ENCODE measurements at places on chromosomes 6 and 20.

DNA sequence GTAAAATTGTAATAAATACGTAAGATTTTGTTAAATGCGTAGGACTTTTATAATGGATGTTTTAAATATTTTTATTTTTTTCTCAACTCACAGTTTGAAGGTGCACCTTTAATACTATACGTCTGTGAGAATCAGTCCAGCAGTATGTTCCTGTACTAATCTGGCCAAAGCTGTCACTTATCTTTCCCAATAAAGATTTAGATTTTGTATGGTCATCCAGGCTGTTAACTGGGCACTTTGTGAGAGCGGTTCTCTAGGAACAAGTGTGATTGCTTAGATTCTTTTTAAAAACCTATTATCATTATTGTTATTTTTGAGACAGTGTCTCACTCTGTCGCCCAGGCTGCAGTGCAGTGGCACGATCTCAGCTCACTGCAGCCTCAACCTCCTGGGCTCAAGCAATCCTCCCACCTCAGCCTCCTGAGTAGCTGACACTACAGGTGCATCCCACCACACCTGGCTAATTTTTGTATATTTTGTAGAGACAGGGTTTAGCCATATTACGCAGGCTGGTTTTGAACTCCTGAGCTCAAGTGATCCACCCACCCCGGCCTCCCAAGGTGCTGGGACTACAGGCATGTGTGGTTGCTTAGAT lies 1.7 kb downstream of the DCBLD1 start:
- no peak for DNase-seq

- no peak for DNase-seq
These were observed 7.0 kb downstream of the CTCFL start for GRCh38 chr20:57517904-57518303.

- DNase-seq: no peak
These were observed 134.5 kb downstream of the JARID2 start for GRCh38 chr6:15380351-15380750.

- no peak for DNase-seq
These were observed 72.1 kb downstream of the RSPO3 start for GRCh38 chr6:127190552-127190951.

DNA sequence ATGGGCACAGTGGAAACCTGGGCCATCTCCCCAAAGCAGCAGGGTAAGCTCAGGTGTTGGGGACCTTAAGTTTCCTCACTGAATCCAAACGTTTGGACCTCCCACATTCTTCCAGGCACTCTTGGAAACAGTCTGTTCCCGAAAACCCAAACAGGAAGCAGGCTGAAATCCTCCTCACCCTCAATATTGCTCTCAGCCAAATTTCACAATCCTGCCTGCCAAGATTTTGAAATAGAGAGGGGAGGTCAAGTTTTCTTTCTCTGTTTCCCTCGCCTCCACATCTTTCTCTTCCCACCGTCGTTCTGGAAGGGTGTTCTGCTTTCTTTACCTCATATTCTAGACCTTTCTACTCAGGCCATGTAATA lies 392.0 kb upstream of the SASH1 start:
- no peak for DNase-seq

DNA sequence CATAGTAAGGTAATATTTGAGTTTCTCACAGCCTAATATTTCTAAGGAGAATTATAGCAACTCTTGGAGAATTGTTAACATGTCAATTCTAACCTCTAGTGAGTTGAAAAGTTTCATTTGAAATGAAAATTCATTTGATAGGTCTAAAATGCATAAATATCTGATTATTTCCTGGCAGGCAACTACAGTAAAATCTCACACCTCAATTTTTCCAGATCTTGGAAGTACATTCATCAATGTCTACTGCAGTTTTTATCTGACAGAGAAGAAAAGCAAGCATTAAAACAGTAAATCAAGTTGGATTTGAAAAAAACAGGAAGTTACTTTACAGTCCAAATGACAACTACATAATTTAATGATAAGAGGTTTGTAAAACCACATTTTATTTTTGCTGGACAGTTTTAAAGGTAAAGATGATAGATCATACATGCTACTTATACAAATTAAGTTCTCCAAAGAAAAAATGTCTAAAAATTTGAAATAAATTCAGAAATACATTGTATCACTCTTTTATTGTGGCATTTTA lies 631.3 kb downstream of the EYS start:
- DNase-seq: no peak

DNA sequence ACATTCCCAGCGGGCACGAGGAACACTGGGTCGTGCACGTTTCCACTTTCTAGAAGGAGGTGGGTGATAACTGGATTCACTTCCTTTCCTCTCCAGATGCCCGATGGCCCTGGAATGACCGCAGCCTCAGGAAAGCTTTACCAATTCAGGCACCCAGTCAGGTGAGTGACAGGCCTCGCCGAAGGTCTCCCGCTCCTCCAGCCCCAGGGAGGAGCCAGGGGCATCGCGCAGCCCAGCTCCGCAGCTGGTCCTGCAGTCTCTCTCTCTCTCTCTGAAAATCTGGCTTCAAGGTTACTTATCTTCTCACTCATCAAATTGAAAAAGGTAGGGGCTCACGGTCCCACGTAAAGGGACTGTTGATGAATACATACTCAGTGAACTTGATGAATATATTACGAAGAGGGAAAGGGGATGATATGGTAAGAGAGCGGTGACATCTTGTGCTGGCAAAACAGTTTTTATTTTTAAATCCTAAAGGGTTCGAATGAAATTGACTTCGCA lies 891 bp downstream of the RIPPLY2 start:
- no peak for DNase-seq

DNA sequence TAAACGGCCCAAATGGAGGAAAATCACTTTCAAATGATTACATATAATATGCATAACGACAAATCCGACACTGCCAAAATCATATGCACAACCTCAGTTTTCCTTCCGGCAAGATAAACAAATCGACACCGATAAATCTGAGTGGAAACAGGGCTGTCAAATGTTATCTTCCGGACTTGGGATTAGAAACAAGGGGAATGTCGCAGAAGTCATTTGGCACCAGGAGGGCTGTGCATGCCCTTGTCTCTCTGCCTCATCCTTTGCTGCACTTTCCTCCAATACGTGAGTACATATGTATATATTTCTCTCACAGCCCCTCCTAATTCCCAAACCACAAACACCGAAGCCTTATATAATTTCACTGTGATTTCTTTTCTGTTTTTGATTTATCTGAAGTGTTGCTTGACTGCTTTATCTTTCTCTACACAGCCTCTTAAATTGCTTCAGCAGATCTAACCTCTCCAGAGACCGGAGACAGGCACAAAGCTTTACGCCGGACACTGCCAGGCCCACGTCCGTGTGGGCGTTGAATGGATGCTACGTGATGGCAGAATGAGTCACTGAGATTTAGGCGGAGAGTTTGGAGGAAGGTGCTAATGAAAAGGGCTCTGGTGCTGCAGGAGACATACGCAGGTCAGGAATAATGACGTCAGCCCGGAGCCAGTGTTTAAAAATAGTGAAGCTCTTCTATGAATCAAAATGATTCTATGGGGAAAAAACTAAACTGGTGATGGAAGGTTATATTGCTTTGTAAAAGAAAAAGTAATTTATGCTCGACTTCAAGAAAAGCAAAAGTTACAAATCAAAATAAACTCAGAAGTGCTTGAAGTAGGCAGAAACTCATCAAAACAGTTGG lies 21.0 kb upstream of the PRELID3B start:
- DNase-seq: no peak

- no peak for DNase-seq
These were observed 5.8 kb upstream of the TBXT start for GRCh38 chr6:166173281-166173951.

- no peak for DNase-seq
These were observed 1.3 kb upstream of the CDKN1A start for GRCh38 chr6:36677059-36677749.

- no peak for DNase-seq
These were observed 43.3 kb downstream of the RNGTT start for GRCh38 chr6:88920088-88920487.

DNA sequence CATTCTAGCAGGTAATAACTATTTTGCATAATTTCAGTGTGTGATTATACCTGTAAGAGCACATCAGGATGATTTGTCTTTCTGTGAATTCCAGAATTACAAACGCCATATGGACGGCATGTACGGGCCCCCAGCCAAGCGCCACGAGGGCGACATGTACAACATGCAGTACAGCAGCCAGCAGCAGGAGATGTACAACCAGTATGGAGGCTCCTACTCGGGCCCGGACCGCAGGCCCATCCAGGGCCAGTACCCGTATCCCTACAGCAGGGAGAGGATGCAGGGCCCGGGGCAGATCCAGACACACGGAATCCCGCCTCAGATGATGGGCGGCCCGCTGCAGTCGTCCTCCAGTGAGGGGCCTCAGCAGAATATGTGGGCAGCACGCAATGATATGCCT lies 122.7 kb downstream of the TMEM242 start:
- no peak for DNase-seq

GRCh38 chr6:75711173-75711572 lies 37.9 kb upstream of the MYO6 start:
- DNase-seq: no peak

- DNase-seq: no peak
These were observed 43.0 kb upstream of the HLA-E start for GRCh38 chr6:30446259-30446658.

GRCh38 chr6:80673367-80673766 lies 566.9 kb downstream of the BCKDHB start:
- DNase-seq: no peak

DNA sequence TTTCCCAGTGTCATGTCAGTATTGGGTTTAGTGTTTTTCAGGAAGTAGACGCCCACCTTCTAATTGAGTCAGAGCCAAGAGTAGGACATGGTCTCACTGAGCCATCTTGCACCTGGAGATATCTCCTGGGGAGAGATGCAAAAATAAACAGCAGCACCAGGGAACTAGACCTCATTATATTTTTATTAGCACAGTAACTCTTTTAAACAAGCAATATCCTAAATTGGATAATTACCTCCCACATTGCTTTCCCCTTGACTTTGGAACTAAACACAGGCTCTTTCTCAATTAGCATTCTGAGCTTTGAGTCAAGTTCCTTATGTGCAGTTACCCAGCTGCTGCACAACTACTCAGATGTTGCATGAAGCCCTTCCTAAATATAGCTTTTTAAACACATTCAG lies 175.4 kb downstream of the IBTK start:
- no peak for DNase-seq

DNA sequence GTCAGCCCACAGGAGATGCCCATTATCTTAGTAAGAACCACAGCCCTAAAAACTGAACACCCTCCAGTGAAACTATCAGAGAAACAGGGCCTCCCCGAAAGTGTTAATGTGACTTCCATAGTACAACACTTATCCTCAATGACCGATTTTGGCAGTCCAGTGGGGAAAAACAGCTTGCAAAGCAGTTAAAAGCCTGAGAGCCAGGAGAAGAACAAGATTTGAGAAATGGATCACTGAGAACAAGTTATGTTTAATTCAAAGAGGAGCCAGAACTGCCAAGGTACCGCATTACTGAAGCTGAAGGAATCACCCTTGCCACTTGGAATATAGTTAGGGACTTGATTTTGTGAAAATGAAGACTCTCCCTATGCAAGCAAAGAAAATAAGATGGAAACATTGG lies 236.9 kb downstream of the QKI start:
- no peak for DNase-seq

Measured in activated T-helper 9 cell treated with anti-CD3 and anti-CD28 coated beads, Interleukin-2, amount 50 U/mL, for 16 hours (primary cell).